Naive thymus-derived CD8-positive, alpha-beta T cell (primary cell): ENCODE measurements at places on chromosomes 2 and 18. TPM values are rescaled to one million over a fixed set of nuclear protein-coding genes. Genes with fewer than 3 reads are reported as not detected.

DNA sequence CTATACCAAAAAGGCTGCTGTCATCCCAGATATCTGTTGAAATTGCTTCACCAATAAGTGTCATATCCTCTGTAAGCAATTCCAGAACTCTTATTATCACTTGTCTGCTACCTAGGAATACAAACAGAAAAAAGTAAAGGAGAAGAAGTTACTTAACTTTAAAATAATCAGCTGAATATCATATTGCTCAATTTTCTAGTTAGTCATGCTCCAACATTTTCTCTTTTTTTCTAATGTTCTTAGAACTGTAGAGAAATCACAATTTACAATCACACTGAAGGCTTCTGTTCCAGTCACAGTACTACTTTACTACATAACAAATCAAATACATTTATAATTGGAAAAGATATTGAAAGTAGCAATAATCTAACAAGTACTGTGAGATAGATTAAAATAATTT, 17.4 kb downstream of the RTTN start:
- H3K4me3 ChIP-seq: no peak overlapping the region
- no peak for DNase-seq
- peaks cover 97% of the 10 kb centered on the region for H3K36me3 ChIP-seq

Gene EN1
- total RNA-seq: not detected

GRCh38 chr2:189830510-189830909, 46.3 kb downstream of the PMS1 start:
- H3K27me3 ChIP-seq: no peaks in the 10 kb centered on the region
- no peak for DNase-seq
- no peak overlapping the region for H3K4me3 ChIP-seq

DNA sequence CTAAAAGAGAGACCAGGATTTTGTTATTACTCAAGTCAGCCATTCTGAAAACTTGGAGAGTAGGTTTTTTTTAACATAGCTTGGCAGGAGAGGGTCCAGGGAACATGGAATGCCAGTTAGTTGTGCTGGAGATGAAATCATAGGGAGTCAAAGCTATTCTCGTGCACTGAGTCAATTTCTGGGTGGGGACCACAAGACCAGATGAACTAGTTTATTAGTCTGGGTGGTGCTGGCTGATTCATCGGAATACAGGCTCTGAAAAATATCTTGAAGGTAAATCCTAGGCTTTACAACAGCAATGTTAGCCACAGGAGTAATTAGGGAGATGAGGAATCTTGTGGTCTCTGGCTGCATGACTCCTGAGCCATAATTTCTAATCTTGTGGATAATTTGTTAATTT, 921.4 kb downstream of the TRIB2 start:
- no peak overlapping the region for H3K4me3 ChIP-seq
- no peak overlapping the region for H3K27ac ChIP-seq
- no peaks in the 10 kb centered on the region for H3K4me1 ChIP-seq
- no peak for DNase-seq

GRCh38 chr2:230305416-230306275, 21.3 kb upstream of the SP140L start:
- DNase-seq: no peak
- no peaks in the 10 kb centered on the region for H3K27me3 ChIP-seq
- peaks cover 14% of the 10 kb centered on the region for H3K4me1 ChIP-seq
- no peak overlapping the region for H3K4me3 ChIP-seq

DNA sequence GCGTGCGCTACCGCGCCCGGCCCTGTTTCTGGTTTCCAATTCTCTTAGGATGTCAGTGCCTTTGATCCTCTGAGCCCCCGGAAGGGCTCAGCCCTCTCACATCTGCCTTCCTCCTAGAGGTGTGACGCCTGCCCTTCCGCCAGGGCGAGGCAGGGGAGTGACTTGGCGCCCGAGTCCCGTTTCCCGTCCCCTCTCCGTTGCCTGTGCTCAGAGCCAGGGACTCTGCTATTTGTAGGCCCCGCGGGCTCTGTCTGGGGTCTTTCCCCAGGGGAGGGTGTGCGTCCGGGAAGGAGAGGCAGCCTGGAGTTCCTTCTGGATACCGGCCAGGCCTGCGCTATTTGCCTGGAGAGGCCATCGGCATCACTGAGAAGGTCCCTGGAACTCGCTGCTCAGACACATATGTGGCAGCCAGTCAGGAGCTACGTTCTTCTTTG, 103.7 kb upstream of the TAF1B start:
- H3K4me1 ChIP-seq: peaks cover 28% of the 10 kb centered on the region
- peak; percentile 31 for DNase-seq
- no peaks in the 10 kb centered on the region for H3K36me3 ChIP-seq
- H3K27ac ChIP-seq: peak overlapping the region; percentile 81
- no peaks in the 10 kb centered on the region for H3K27me3 ChIP-seq

GRCh38 chr2:59627599-59627998, 925.9 kb downstream of the BCL11A start:
- DNase-seq: no peak
- H3K36me3 ChIP-seq: no peaks in the 10 kb centered on the region
- H3K4me1 ChIP-seq: no peaks in the 10 kb centered on the region
- peaks cover 3% of the 10 kb centered on the region for H3K27me3 ChIP-seq
- H3K27ac ChIP-seq: no peak overlapping the region

GRCh38 chr2:120833127-120833675, 97.5 kb downstream of the GLI2 start:
- H3K4me1 ChIP-seq: no peaks in the 10 kb centered on the region
- no peak overlapping the region for H3K27ac ChIP-seq
- peaks cover 2% of the 10 kb centered on the region for H3K27me3 ChIP-seq
- no peak overlapping the region for H3K4me3 ChIP-seq

Gene PCBP1
- 393 TPM for total RNA-seq

- no peaks in the 10 kb centered on the region for H3K27me3 ChIP-seq
- H3K4me1 ChIP-seq: peaks cover 32% of the 10 kb centered on the region
- H3K4me3 ChIP-seq: peak overlapping the region; percentile 36
- H3K36me3 ChIP-seq: no peaks in the 10 kb centered on the region
- H3K27ac ChIP-seq: peak overlapping the region; percentile 0
- no peak for DNase-seq
Measured at GRCh38 chr2:101985793-101986164, 6.0 kb upstream of the IL1R2 start.

- H3K27me3 ChIP-seq: peaks cover 26% of the 10 kb centered on the region
- H3K36me3 ChIP-seq: no peaks in the 10 kb centered on the region
- no peaks in the 10 kb centered on the region for H3K4me1 ChIP-seq
- DNase-seq: no peak
- H3K4me3 ChIP-seq: no peak overlapping the region
- H3K27ac ChIP-seq: no peak overlapping the region
Measured at GRCh38 chr2:19488009-19488691, 129.7 kb upstream of the OSR1 start.

GRCh38 chr2:188494906-188495305, 203.2 kb downstream of the GULP1 start:
- H3K27me3 ChIP-seq: peaks cover 1% of the 10 kb centered on the region
- no peak for DNase-seq
- no peaks in the 10 kb centered on the region for H3K36me3 ChIP-seq
- no peak overlapping the region for H3K27ac ChIP-seq

Gene PLCL1
- total RNA-seq: 7.1 TPM

Gene SIX2
- total RNA-seq: not detected

- peaks cover 6% of the 10 kb centered on the region for H3K36me3 ChIP-seq
- no peak within 1 kb of the TSS for H3K4me3 ChIP-seq
- DNase-seq: no peak
- peaks cover 23% of the 10 kb centered on the region for H3K27me3 ChIP-seq
Measured at GRCh38 chr18:34224423-34225217, at the start of gene NOL4. Gene NOL4 (minus strand): TSS chr18:34224913. CDS start chr18:34223253, 1,660 bp downstream.

Gene CPLX4
- total RNA-seq: not detected

GRCh38 chr2:169007941-169008340, 23.2 kb downstream of the ABCB11 start:
- peaks cover 13% of the 10 kb centered on the region for H3K4me1 ChIP-seq
- no peak overlapping the region for H3K4me3 ChIP-seq
- no peak overlapping the region for H3K27ac ChIP-seq
- peaks cover 1% of the 10 kb centered on the region for H3K27me3 ChIP-seq
- DNase-seq: no peak

GRCh38 chr2:188975497-188976102, 1.4 kb downstream of the COL3A1 start:
- no peak overlapping the region for H3K27ac ChIP-seq
- H3K4me3 ChIP-seq: no peak overlapping the region
- H3K36me3 ChIP-seq: no peaks in the 10 kb centered on the region
- no peak for DNase-seq

GRCh38 chr2:17754773-17755425, 961 bp downstream of the GEN1 start:
- peak overlapping the region; percentile 97 for H3K27ac ChIP-seq
- H3K36me3 ChIP-seq: no peaks in the 10 kb centered on the region
- no peaks in the 10 kb centered on the region for H3K27me3 ChIP-seq
- peak overlapping the region; percentile 91 for H3K4me3 ChIP-seq
- H3K4me1 ChIP-seq: peaks cover 40% of the 10 kb centered on the region
